ENCODE measurements at places on chromosomes 5 and 9. TPM values are rescaled to one million over a fixed set of nuclear protein-coding genes. Genes with fewer than 3 reads are reported as not detected.

DNA sequence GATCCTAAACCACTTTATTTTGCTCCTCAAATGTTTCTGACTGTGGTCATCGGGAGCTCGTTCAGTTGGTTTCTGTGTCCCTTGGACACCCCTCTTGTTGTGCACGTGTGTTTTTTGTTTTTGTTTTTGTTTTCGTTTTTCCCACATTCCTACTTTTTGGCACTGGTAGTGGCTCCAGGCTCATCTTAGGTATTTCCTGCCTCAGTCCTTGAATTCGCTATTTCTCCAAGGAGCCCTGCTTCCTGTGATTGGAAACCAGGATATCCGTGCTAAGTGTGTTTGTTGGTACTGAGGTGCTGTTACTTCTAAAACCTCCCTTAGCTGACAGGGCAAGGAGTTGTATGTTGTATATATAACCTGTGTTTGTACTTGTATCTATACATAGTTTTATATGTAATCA lies 5.9 kb downstream of the HMCN2 start:
- DNase-seq: no peak

GRCh38 chr5:143206196-143207053 lies 197.1 kb downstream of the NR3C1 start:
- peak; percentile 96 for DNase-seq

DNA sequence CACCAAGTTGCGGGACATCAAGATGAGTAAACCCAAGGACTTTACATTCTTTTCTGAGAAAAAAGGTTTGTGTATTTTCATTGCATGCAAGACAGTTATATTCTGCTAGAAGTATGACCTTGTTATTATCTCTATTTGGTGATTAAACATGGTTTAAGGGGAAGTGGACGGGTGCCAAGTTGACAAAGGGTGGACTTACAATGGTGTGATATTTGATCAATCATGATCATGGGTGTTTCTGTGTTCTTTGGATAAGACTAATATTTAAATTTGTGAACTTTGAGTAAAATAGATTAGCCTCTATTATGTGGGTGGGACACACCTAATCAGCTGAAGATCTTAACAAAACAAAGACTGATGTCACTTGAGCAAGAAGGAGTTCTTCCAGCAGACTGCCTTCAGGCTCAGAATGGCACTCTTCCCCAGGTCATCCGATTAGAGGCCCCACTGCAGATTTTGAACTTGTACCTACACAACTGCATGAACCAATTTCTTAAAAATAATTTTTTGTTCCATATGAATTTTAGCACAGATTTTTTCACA lies 782.9 kb downstream of the CDH12 start:
- DNase-seq: no peak

DNA sequence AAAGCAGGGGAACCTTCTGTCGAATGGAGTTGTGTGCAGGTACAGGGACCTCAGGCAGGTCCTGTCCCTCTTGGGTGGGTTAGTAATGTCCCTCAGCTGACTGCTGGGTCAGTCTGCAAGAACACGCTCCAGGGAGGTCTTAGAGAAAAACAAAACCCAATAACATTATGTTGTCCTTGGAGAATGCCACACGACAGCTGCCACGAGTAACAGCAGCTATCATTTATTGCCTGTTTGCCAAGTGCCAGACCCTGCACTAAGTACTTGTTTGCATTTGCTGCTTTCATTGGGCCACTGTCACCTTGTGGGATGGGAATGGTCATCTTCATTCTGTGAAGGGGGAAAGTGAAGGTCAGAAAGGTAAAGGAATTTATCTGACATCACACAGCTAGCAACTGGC lies 310.3 kb downstream of the SLIT3 start:
- DNase-seq: no peak

Gene ALDH1A1
- not detected for total RNA-seq

Gene SLC36A2
- not detected for total RNA-seq

Gene TAF7
- total RNA-seq: 29.9 TPM

Gene TEX48
- total RNA-seq: not detected

All from foreskin keratinocyte (primary cell).